Activated T-helper 17 cell treated with anti-CD3 and anti-CD28 coated beads, Interleukin-2, amount 50 U/mL, for 72 hours (primary cell): ENCODE measurements at places on chromosomes 6 and 20. TPM values are rescaled to one million over a fixed set of nuclear protein-coding genes. Genes with fewer than 3 reads are reported as not detected.

Gene IYD
- not detected for total RNA-seq

Gene ZFP64
- total RNA-seq: 11.3 TPM

Gene SLC22A3
- total RNA-seq: not detected

Gene ASIP
- total RNA-seq: not detected

Gene ERVFRD-1
- not detected for total RNA-seq

Gene KIAA0408
- 13.8 TPM for total RNA-seq

Gene CFB
- 1.5 TPM for total RNA-seq

Gene FAM229B
- 2.6 TPM for total RNA-seq

Gene FAM217A
- total RNA-seq: not detected

Gene MTFR2
- 15.3 TPM for total RNA-seq

Gene FGD2
- total RNA-seq: 5.3 TPM

Gene CTCFL
- not detected for total RNA-seq

Gene ME1
- 0.32 TPM for total RNA-seq

Gene PEX6
- total RNA-seq: 9.6 TPM

Gene ARFGEF3
- 3.6 TPM for total RNA-seq

Gene MBOAT1
- total RNA-seq: 18.3 TPM

Gene TREM1
- not detected for total RNA-seq

Gene LRP11
- total RNA-seq: 9.6 TPM

Gene BTN1A1
- total RNA-seq: 0.21 TPM

Gene BHLHE23
- total RNA-seq: not detected

Gene SCRT2
- total RNA-seq: not detected

Gene ZBP1
- total RNA-seq: 1.0 TPM

Gene ENPP4
- total RNA-seq: 7.4 TPM

Gene SLC22A7
- not detected for total RNA-seq

Gene PIM1
- total RNA-seq: 403 TPM

Gene CLIC5
- total RNA-seq: 10.6 TPM

Gene ACTL10
- 1.5 TPM for total RNA-seq

Gene SLCO4A1
- total RNA-seq: 53.6 TPM

Gene CALHM4
- total RNA-seq: not detected

Gene REM1
- total RNA-seq: not detected

Gene CLPSL2
- not detected for total RNA-seq

Gene SLC17A2
- total RNA-seq: not detected

Gene C20orf204
- 12.8 TPM for total RNA-seq

Gene NOTCH4
- total RNA-seq: 0.73 TPM

Gene NAA20
- total RNA-seq: 39.9 TPM

Gene CAP2
- not detected for total RNA-seq
